ENCODE measurements at places on chromosomes 4 and X. TPM values are rescaled to one million over a fixed set of nuclear protein-coding genes. Genes with fewer than 3 reads are reported as not detected.

DNA sequence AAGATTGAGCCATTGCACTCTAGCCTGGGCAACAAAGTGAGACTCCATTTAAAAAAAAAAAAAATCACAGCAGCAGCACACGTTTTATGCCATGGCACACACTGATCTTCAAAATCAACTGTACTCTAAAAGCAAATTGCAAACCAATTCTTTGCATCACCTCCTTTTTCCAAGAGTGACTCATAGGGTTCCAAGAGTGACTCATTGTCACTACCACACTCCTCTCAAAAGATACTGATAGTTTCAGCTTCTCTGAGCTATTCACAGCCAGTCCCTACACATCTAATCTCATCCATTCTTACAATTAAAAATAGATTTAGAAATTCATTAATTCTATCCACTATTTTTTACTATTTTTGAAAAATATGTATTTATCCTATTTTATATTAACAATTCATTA lies 1494.9 kb upstream of the AGA start:
- no peak for DNase-seq

- no peak for DNase-seq
Observed at GRCh38 chr4:56323327-56323726, 64.0 kb downstream of the AASDH start.

DNA sequence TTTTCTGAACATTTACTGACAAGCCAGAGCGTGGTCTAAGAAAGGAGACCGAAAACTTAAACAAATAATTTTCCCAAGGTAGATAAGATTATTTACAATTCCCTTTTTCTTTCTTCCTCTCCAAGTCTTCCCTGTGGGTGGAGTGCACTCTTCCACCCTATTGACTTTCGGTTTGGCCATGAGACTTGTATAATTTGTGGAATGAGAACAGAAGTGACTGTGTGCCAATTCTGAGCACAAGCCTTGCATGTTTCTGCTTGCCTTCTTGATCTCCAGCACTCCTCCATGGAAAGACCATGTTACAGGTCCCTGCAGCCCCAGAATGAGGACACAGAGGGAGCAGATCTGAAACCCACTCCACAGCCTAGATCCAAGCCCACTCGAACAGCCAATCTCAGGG lies 150.0 kb upstream of the HPGD start:
- DNase-seq = no peak

DNA sequence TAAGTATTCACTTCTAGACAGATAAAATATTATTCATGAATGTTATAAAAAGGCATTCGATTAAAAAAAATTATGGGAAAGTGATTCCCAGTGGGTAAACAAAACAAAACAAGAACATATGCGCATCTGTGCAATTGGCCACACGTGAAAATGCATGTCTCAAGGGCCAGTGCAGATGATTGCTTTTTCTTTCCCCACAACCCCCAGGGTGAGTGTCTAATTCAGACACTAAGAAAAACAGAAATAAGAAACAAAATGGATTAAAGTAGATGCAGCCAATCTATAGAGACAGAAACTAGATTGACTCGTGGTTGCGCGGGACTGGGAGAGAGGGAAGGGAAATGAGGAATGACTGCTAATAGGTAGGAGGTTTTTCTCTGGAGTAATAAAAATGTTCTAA lies 49.5 kb downstream of the GPM6A start:
- no peak for DNase-seq

- DNase-seq = no peak
Observed at GRCh38 chr4:28918871-28919270, 1801.3 kb upstream of the PCDH7 start.

DNA sequence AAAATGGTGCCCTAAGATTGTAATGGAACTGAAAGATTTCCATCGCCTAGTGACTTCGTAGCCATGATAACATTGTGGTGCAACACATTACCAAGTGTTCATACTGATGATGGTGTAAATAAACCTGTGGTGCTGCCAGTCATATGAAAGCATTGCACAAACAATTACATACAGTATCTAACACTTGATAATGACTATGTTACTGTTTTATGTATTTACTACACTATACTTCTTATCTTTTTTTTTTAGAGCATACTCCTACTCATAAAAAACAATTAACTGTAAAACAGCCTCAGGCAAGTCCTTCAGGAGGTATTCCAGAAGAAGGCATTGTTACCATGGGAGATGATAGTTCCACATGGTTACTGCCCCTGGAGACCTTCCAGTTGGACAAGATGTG lies 152.7 kb upstream of the EDNRA start:
- no peak for DNase-seq

DNA sequence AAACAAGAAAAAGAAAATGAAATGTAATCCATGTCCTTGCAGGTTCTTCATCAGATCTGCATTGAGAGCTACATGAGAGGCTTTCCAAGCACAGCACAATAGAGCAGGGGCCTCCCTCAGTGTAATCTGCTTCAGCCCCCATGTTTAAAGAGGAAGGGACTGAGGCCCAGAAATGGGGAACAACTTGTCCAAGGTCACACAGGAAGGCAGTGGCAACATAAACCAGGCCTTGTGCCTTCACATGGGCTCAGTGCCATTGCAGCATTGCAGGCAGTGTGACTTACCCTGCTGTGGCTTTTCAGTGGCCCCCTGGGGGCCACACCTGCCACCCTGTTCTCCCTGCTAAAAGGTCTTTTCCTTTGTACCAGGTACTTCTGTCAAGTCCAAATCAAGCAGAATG lies 20.9 kb upstream of the CD99L2 start:
- no peak for DNase-seq

GRCh38 chr4:81330018-81330417 lies 115.0 kb upstream of the PRKG2 start:
- no peak for DNase-seq

DNA sequence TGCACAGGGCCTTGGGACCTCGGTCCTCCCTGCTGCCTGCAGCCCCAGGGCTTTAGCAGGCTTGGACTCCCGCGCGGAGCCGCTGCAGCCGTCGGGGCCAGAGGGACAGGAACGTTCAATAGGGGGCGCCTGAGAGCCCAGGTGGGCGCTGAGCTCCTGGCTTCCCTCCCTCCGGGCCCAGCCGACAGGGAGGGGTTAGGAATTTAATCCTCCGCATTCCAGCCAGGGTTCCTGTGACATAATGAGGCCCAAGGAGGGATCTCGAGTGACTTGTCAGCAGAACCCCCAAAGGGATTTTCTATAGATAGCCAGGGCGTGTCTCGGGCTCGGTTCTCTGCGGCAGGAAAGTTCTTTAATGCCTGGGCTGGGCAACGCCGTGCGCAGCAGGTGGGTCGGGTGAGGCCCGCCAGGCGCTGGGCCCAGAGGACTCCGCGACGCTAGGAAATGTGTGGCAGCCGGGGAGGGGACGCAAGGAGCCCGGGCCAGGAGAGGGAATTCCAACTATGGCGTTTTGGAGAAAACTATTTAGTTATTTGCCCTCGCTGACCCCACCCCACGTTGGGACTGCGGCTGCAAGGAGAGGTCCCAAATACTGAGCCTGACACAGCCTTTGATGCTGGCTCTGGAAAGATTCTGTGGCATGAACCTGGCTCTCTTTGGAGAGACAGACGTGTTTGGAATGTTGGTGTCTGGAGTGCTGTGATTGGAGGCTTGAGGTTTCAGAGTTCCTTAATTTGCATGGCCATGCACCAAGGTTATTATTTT lies 285.2 kb upstream of the GATB start:
- DNase-seq = peak; percentile 20

- no peak for DNase-seq
Observed at GRCh38 chrX:56763556-56764152, 34.6 kb downstream of the NBDY start.

- DNase-seq = no peak
Observed at GRCh38 chr4:43330288-43330687, 437.8 kb downstream of the GRXCR1 start.

- no peak for DNase-seq
Observed at GRCh38 chr4:10117359-10118047, 904 bp upstream of the WDR1 start.

- no peak for DNase-seq
Observed at GRCh38 chr4:158858410-158859199, 89.8 kb downstream of the FNIP2 start.

GRCh38 chrX:29295987-29296680 lies 708.9 kb downstream of the IL1RAPL1 start:
- no peak for DNase-seq

DNA sequence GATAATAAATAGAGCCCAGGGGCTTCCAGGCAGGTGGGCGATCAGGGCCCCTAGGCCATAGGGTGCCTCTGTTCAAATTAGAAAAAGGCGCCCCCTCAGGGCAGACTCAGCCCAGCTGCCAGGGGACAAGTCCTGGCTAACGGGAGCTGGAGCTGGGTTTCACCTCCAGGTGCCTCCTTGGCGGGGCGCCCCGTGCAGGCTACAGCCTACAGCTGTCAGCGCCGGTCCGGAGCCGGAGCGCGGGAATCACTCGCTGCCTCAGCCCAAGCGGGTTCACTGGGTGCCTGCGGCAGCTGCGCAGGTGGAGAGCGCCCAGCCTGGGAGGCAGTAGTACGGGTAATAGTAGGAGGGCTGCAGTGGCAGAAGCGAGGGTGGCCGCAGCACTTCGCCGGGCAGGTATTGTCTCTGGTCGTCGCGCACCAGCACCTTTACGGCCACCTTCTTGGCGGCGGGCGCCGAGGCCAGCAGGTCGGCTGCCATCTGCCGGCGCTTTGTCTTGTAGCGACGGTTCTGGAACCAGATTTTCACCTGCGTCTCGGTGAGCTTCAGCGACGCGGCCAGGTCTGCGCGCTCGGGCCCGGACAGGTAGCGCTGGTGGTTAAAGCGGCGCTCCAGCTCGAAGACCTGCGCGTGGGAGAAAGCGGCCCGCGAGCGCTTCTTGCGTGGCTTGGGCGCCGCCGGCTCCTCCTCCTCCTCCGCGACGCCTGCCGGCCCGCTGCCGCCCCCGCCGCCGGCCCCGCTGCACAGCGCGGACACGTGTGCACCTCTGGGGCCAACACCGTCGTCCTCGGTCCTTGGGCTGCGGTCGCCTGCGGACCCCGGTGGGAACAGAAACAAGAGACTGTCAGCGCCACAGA lies 2.4 kb downstream of the NKX3-2 start:
- no peak for DNase-seq

GRCh38 chrX:9196961-9197640 lies 163.2 kb upstream of the FAM9B start:
- peak; percentile 9 for DNase-seq

Gene ATG4A
- total RNA-seq = 13.0 TPM

Gene SOWAHB
- total RNA-seq = 0.27 TPM

Gene ERCC6L
- total RNA-seq = 2.9 TPM

Gene S100P
- total RNA-seq = not detected

Gene ZCCHC18
- total RNA-seq = 4.1 TPM

Gene P2RY4
- not detected for total RNA-seq

Gene GC
- total RNA-seq = 0.21 TPM

Gene PNMA5
- total RNA-seq = not detected

Gene PDE5A
- total RNA-seq = 1.1 TPM

Gene DDIT4L
- 4.0 TPM for total RNA-seq

All from cardiac muscle cell (in vitro differentiated cells and primary cell).